ENCODE measurements at places on chromosomes 13 and 19.

GRCh38 chr19:15897026-15897737 is 692 bp downstream of the CYP4F2 start:
- no peak for DNase-seq

GRCh38 chr19:8642561-8642960 is 12.1 kb downstream of the NFILZ start:
- DNase-seq, result no peak

- no peak for DNase-seq
Observed at GRCh38 chr13:111850458-111850857, 216.5 kb upstream of the SOX1 start.

GRCh38 chr19:18452386-18452785 is 14.5 kb upstream of the ISYNA1 start:
- no peak for DNase-seq

GRCh38 chr13:112145551-112146360 is 78.8 kb downstream of the SOX1 start:
- no peak for DNase-seq

DNA sequence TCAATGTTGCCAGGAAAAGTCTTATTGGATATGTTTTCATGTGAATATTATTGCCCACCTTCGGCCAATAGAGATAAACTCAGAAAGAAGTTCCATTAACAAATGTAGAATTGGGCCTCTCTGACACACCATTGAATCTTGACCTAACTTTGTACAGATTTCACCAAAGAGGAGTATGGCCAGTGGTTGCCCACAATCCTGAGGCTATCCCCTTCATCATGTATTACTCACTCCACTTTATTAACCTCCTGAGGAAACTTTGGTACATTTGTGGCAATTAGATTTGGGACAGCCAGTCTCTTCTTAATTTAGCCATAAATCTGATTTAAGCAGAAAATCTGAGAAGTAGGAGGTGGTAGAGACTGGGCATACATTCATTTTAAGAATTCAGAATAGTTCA is 53.3 kb upstream of the POSTN start:
- no peak for DNase-seq
